Sciatic nerve (tissue), 2 donors: ENCODE measurements at places on chromosomes 7 and 10. TPM values are rescaled to one million over a fixed set of nuclear protein-coding genes. Genes with fewer than 3 reads are reported as not detected.

AKR1C8 gene
- 0.94 TPM for total RNA-seq

DNA sequence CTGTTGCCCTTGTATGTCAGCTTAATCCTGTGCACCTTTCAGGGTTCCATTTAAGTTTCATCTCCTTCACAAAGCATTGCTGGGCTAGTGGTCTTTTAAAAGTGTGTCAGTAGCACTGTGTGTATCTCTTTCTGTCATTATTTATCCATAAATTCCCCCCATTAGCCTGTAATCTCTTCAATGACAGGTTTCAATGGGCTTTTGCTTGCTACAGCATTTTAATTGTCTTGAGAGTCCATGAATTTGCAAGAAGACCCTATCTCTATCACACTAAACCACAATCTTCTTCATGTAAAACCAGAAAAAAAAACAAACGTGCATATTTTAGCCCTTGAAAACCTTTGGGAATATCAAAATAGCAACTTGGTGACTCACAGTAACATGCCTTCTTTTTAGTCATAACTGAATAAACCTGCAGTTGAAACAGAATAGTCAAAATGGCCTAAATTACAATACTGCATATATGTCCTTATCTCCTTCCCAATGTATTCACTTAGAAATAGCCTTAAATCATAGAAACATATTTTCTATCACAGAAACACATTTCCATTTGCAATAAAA is 118.6 kb downstream of the PON1 start:
- DNase-seq = no peak

DNA sequence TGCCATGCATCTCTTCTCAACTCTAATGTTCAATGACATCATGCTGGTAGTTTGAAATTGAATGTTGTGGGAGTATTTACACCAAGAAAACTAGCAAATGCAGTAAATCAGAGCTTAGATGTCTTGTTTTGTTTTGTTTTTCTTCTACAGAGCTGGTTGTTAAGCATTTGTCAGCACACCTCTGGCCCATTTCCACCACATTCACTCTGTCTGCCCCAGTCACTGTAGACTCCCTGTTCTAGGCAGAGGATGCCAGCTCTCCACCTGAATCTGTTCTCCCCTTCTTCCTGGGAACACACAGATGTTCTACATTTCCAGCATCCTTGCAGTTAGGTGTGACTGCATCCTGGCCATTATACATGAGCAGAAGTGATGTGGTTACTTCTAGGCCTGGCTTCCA is 4.1 kb upstream of the ARHGAP22 start:
- DNase-seq = no peak

DNA sequence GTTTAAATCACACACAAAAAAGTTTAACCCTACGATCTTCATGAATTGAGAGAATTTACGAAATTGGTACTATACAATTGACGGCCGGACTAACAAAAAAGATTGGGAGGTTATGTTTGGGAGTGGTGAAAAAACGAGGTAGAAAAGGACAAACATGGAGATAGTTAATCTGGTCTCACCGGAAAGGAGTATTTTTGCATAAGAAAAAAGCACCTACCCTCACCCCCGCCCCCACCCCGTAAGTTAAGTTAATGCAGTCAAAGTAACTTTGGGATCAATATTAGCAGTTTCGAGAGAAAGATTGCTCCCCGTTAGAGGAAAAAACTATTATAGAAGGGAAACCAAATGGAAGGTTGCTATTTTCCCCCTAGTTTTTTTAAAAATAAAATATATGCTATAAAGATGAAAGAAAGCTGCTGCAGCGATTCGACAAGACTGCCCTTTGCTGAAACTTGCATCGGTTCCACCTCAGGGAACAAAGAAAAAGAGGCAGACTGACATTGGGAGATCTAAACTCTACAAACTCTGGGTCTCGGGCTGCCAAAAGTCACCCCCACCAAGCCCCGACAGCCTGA is 3.5 kb downstream of the SP8 start:
- DNase-seq = no peak

DNA sequence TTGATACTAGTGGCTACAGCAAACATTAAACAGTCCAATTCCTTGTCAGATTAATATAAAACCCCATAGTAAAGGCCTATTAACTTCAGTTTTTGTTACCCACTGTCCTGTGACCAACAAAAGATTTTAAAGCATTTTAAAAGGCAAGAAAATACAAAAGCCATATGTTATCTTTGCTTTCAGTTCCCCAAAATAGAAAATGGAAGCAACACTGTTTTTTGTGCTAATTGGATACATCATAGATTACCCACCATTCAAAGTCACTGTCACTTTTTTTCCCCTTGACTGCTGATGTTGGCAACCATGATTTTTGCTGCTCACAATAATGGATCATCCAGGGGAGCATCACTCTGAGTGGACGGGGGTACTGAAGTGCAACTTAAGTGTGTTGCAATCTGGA is 52.4 kb upstream of the TMEM140 start:
- DNase-seq = no peak
